Liver (tissue), 10 donors: ENCODE measurements at places on chromosomes 16 and 17. TPM values are rescaled to one million over a fixed set of nuclear protein-coding genes. Genes with fewer than 3 reads are reported as not detected.

DNA sequence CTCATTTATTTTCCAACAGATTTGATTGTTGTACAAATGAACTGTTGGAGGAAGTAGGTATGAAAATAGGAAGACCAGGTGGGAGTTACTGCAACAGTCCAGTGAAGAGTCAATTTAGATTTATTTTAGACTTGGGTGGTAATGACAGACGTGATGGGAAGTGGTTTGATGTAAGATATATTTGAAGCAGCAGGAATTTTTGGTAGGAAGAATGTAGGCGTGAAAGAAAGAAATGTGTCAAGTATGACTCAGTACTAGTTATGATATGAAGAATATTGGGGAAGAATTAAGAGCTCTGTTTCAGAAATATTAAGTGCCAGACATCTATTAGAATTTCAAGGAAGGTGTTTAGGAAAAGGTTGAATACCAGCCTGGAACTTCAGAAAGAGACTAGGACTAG is 247.9 kb upstream of the AXIN2 start:
- DNase-seq: no peak

- no peak for DNase-seq
Measured at GRCh38 chr16:9849697-9850245, 332.5 kb downstream of the GRIN2A start.

DNA sequence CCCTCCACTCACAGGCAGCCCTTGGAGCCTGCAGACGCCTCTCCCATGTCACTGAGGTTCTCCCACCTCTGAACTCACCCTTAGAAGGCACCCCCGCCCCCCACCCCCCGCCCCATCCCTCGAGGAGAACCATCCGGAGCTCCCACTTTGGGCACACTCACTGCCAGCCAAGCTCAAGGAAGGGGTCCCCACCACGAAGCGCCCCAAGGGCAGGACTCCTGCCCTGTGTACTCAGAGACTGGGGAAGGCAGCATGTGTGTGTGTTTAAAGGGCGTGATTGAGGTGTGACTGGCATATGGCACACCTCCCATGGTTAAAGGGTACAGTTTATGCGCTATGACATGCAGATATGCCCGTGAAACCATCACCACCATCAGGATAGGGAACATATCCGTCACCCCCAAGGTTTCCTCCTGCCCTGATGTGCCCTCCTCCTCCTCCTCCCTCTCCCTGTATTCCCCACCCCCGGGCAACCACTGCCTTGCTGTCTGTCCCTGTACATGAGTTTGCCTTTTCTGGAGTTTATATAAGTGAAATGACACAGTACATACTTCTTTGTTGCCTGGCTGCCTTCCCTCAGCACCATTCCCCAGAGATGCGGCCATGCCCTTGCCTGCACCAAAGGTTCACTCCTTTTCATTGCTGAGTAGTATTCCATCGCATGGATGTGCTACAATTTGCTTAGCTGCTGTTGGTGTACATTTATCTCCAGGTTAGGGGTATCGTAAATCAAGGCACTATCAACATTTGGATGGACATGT is 14.0 kb upstream of the RBFOX3 start:
- DNase-seq: no peak

Gene HS3ST3B1
- 33.5 TPM for total RNA-seq

Gene PPP1R27
- not detected for total RNA-seq

GRCh38 chr16:17293813-17294558 is 176.8 kb downstream of the XYLT1 start:
- DNase-seq: no peak

Gene MMP28
- total RNA-seq: 0.75 TPM

Gene NOS2
- not detected for total RNA-seq

- DNase-seq: no peak
Measured at GRCh38 chr17:72924196-72924595, 168.3 kb downstream of the SLC39A11 start.

DNA sequence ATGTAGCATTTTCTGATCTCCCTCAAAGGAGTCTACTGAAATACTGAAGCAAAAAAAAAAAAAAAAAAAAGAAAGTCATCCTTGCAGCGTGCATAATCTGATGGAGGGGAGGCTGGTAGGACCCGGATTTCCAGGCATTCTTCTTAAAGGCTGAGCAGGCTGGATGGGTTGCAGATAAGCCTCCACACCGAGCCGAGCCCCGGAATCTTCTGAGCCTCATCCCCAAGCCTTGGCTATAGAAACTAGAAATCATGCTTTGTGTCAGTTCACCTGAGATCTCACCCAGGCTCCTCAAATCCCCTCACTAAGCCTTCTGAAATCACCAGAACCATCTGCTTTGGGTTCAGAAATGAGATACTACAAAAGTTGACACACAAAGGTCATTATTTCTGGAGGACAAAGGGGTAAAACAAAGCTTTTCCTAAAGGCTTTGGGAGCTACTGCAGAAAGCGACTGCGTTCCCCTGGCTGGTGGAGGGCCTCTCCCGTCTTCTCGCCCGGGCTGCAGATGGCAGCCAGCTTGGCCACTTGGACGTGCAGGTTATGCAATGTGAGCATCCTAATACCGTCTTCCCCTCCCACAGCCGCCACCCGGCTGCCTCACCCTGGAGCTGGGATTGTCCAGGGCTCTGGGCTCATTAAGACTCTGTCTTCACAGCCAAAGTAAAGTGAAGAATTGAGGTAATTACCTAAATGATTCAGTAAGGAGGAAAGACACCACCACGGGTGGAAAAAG is 4.7 kb upstream of the CACNG4 start:
- DNase-seq: no peak
